ENCODE measurements at places on chromosomes 3 and 15.

GRCh38 chr15:68353421-68354135 lies 76.0 kb downstream of the FEM1B start:
- DNase-seq: no peak

- no peak for DNase-seq
These were observed 23.6 kb downstream of the SEC61A1 start for GRCh38 chr3:128075522-128076482.

DNA sequence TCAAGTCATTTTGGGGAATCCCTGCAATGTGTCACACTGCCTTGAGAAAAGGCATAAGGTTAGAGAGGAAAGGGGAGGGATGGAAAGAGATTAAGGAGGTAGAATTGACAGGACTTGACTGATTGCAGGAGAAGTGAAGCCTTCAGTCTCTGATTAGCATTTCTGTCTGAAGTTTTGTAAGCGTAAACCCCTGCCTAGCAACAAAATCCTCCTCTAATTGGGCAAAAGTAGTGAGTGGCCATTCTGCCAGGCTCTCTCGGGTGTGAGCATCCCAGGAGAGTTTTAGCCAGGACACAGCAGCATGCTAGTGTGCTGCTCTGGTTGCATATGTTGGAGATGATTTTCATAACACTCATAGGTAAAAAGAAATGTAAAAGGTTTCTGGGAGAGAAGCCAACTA lies 117.0 kb upstream of the MRPL3 start:
- DNase-seq: no peak

- no peak for DNase-seq
These were observed 34.5 kb upstream of the IQCF6 start for GRCh38 chr3:51813539-51813938.

GRCh38 chr3:30661098-30661873 lies 54.9 kb downstream of the TGFBR2 start:
- no peak for DNase-seq

DNA sequence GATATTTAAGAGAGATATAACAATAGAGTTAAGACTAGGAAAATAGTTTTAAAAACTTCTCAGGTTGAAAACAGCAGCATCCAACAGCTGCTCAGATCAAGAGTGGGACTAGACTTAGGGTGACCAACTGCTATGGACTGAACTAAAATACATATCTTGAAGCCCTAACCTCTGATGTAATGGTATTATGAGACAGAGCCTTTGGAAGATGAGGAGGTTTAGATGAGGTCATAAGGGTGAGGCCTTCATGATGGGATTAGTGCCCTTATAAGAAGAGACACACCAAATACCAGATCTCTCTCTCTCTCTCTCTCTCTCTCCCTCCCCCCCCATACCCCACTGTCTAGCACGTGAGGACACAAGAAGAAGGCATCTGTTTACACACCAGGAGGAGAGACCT lies 37.4 kb upstream of the GALNT15 start:
- DNase-seq: no peak

- no peak for DNase-seq
These were observed 59.0 kb upstream of the TRPC1 start for GRCh38 chr3:142664819-142665218.

DNA sequence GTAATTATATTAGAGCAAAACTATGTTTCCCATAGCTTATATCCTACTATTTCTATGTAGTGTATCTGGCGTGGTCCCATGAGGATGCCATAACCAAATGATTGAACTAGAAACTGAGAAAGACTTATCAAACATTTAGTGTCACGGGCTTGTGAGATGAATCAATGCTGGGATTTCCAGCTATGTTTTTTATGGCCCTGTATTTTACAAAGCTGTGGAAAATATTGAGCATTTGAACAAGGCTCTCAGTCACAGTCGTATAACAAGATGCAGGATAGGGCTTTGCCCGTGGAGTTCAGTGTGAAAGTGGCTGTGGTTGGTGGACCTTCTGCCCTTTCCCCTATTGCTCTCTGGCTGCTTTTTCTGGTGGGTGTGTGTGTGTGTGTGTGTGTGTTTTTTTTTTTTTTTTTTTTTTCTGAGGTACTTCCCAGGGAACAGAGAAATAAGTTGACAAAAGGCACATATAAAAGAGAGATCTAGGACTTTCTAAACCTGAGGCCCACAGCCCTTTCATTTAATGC lies 60.7 kb downstream of the CACNA1D start:
- DNase-seq: no peak

DNA sequence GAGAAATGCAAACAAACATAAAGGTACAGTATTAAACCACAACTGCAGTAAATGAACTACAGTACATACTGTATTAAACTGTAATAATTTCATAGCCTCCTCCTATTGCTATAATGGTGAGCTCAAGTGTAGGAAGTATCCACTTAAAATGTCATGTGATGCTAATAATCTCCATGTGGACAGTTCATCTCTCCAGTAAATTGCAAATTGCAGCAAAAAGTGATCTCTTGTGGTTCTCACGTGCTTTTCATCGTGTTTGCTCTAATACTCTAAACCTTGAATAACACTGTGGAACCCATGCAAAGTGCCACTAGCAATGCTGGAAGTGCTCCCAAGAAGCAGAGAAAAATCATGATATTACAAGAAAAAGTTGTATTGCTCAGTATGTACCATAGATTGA lies 9.2 kb upstream of the FNDC3B start:
- no peak for DNase-seq

GRCh38 chr3:142152384-142152783 lies 3.0 kb upstream of the TFDP2 start:
- DNase-seq: no peak

DNA sequence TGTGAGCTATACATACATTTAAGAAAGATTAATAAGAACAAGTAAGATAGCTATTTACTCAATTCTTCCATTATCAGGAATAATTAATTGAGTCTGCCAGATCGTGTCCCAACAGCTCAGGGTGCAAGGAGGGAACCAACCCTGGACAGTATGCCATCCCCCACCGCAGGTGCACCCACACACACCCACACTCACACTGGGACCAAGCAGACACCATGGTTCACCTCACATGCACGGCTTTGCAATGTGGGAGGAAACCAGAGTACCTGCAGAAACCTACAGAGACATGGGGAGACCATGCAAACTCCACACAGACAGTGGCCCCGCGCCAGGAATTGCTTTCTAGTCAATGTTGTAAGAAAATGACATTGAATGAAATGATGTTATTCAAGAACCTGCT lies 20.0 kb upstream of the TJP1 start:
- no peak for DNase-seq

GRCh38 chr15:57865294-57865693 lies 158.8 kb downstream of the POLR2M start:
- no peak for DNase-seq

GRCh38 chr3:43246976-43247375 lies 39.4 kb upstream of the SNRK start:
- DNase-seq: no peak

- no peak for DNase-seq
These were observed 29.0 kb upstream of the ZMAT3 start for GRCh38 chr3:179100652-179101051.

GRCh38 chr15:98875309-98875708 lies 132.3 kb downstream of the PGPEP1L start:
- no peak for DNase-seq

DNA sequence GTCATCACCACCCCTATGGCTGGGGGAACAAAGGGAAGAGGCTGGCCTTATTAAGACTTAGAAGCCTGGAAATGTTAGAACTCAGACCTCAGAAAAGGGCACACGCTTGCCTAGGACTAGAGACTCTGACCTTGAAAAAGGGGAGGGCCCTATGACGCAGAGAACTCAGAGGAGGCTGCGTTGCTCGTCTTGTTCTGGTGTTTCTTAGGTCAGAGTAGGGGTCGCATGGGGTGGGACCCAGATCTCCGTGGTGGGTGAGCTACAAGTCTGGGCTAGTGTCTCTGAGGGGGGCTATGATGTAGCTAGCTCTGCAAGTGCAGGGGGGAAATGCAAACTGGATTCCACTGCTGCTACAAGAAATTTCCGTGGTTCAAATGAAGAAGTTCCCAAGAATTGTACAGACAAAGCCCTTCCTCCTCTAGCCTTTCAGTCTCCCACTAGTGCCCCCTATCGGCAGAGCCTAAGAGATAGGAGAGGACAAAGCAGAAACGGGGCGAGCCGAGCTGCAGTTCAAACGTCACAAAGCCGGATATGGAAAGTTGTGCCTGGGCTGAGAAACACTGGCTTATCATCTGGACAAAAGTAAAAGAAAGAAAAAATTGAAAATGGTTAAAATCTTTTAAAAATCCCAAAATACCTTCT lies 392.9 kb upstream of the ROBO2 start:
- no peak for DNase-seq

DNA sequence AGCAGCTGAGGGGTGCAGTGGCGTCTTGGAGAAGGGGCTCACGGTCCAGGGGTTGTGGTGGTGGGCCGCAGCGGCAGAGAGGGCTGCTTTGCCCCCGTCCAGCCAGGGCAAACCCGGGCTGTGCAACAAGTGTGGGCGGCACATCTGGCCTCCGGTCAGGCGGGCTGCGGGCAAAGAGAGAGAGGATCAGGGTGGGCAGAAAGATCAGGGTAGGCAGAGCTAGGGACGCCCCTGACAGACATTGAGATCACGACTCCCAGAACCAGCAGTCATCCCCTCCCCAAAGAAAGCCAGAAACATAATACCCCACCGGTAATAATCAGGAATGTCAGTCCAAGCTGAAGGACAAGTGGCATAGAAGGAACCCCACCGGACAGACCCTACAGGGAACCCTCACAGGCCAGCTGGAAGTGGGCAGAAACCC lies 6.8 kb downstream of the GATA2 start:
- DNase-seq: no peak

DNA sequence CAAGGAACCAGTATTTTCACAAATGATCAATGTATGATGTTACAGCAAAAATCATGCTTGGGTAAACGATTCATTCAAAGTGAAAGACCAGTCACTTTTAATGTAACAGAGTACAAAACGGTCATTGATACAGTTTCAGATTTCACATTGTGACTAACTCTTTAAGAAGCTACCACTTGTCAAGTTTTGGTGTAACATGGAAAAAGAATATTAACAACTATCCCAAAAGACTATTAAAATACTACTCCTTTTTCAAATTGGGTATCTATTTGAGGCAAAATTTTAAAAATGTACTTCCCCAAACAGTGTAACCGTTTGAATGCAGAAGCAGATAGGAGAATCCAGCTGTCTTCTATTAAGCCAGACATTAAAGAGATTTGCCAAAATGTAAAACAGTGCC lies 31.7 kb downstream of the AKAP13 start:
- no peak for DNase-seq

DNA sequence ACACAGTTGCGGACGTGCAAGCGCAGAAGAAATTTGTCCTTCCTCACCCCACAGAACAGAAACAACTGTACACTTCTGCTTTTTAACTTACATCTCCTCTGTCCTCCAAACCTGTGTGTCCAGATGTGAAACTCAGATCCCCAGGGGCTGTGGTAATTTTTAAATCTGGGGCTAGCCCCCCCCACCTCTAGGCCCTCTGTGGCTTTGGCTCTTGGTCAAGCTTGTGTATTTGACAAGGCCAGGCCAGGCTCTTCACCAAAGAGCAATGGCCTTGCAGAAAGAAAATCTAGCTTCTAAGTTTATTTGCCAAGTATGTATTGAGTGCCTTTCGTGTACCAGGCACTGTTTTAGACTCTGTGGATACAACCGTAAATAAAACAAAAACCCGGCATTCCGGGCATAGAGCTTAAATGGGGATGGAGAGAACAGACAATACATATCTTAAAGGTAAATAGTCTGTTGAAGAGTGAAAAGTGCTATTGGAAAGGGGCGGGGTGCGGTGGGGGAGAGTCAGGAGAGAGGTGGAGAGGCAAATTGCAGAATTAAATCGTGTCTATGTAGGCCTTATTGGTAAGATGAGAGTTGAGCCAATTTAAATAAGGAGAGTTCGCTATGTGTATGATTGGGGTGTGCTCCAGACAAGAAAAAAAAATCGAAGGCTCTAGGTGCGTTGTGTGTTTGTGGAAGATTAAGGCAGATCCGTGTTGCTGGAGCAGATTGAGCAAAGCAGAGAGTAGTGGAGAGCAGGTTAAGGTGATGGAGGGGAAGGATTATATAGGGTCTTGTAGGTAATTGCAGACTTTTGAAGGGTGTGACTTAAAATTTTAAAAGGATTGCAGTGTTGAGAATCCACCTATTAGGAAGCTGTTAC lies 781 bp upstream of the DPH6 start:
- no peak for DNase-seq

DNA sequence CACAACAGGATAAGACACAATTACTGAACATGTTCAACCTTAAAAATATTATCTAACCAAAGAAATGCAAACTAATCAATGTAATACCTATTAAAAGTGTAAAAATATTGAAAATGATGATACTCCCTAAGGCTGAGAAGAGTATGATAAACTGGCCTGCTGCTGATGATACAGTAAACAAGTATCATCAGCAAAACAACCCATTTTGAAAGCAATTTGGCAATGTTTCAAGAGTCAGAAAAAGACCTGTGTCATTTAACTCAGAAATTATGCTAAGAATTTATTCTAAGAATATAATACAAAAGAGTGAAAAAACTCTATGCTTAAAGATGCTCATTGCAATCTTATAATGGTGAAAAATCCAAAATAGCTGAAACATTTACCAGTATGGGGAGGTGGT lies 22.1 kb downstream of the CCDC191 start:
- DNase-seq: no peak

GRCh38 chr15:31062310-31062847 lies 39.1 kb downstream of the TRPM1 start:
- DNase-seq: no peak

DNA sequence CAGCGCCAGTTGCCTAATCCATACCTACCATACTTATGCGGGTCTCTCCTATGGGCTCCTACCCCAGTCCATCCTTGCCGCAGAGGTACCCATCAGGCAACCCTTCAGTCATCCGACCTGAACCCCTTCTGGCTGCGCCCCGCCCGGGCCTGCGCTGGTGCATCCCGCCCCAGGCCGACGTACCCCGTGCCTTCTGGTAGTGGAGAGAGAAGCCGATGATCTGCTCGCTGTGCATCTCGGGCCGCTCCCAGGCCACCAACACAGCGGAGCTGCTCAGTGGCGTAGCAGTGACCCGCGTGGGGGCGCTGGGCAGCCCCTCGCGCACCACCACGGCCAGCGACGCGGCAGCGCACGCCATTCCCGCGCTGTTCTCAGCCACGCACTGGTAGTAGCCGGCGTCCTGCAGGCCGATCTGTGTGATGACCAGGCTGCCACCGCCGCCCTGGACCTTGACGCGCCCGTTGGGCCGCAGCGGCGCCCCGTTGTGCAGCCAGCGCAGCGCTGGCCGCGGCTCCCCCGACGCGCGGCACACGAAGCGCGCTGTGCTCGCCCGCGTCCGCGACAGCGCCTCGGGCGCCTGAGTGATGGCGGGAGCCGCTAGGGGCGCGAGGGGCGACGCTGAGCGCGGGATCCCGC lies 17.9 kb upstream of the IGDCC3 start:
- no peak for DNase-seq

- no peak for DNase-seq
These were observed 420.6 kb downstream of the TBL1XR1 start for GRCh38 chr3:176776622-176777175.
